ENCODE measurements at places on chromosomes 6 and 20. TPM values are rescaled to one million over a fixed set of nuclear protein-coding genes. Genes with fewer than 3 reads are reported as not detected.
A peak's percentile ranks its signal among the peaks of the same experiment; 100 is the strongest.

- DNase-seq, result peak; percentile 92
- H3K36me3 ChIP-seq, result no peaks in the 10 kb centered on the region
- H3K4me1 ChIP-seq, result peaks cover 34% of the 10 kb centered on the region
- no peaks in the 10 kb centered on the region for H3K27me3 ChIP-seq
These were observed 7.8 kb downstream of the ADA start for GRCh38 chr20:44643596-44644229.

DNA sequence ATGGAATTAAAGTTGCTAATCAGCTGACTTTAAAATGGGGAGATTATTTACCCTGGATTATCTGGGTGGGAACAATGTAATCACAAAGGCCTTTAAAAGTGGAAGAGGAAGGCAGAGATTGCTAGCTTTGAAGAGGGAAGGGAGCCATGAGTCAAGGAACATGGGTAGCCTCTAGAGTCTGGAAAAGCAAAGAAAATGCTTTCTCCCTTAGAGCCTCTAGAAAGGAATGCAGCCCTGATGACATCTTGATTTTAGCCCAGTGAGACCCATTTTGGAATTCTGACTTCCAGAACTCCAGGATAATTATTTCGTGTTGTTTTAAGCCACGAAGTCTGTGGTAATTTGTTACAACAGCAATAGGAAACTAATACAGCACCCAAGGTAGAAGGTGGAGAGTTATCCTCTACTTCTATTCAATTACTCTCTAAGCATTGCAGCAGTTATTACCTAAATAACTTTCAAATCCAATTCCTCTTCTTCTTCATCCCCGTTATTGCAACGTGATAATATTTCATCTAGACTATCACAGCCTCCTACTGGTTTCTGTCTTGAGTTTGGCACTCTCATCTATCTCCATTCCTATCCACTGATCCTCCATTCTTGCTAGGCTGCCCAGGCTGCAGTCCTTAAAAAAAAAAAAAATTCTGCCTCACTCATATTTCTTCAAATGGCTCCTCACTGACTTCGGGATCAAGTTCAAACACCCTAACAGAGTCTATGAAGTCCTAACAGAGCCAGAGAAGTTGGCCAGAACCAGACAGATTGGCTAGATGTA is 224.3 kb downstream of the BTBD9 start:
- H3K36me3 ChIP-seq, result no peaks in the 10 kb centered on the region
- H3K27ac ChIP-seq, result no peak overlapping the region
- peaks cover 4% of the 10 kb centered on the region for H3K4me1 ChIP-seq

DNA sequence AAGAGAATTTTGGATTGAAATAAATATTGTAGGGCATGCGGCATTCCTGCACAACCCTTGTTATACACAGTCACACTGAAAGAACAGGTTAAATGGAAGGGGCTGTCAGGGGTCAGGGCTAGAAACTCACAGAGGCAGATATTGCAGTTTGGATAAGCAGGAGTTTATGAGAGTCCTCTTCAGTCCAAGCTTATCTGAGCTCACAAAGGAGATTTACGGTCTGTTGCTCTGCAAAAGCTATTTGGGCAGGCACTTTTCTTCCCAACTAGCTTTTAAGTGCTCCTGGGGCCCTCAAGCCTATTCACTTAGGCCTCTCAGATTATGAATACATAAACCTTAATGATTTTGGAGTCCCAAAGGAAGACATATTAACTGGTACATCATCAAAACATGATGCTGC is 156.2 kb downstream of the SOX4 start:
- H3K27ac ChIP-seq, result no peak overlapping the region
- no peaks in the 10 kb centered on the region for H3K27me3 ChIP-seq

GRCh38 chr6:3081960-3082359 is 13.7 kb downstream of the RIPK1 start:
- H3K4me1 ChIP-seq, result no peaks in the 10 kb centered on the region
- H3K36me3 ChIP-seq, result peaks cover 65% of the 10 kb centered on the region
- no peak overlapping the region for H3K27ac ChIP-seq
- no peak overlapping the region for H3K4me3 ChIP-seq

DNA sequence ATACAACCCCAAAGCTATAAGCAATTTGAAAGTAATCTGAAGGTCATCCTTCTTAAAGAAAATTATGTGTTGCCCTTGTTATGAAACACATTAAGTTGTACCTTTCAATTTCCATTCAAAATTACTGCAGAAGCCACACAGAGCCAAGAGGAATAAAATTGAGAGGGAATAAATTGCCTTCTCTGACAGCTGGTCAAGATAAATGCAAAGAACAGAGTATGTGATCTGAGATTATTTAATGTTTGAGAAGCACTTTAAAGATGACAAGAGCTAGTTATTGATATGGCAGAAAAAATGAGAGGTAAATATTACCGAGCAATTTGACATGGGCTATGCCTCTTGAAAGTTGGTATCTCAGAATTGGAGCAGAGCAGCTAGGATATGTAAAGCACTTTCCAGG is 61.6 kb downstream of the TRDN start:
- no peaks in the 10 kb centered on the region for H3K27me3 ChIP-seq
- no peak for DNase-seq
- no peak overlapping the region for H3K4me3 ChIP-seq
- H3K4me1 ChIP-seq, result no peaks in the 10 kb centered on the region
- H3K36me3 ChIP-seq, result no peaks in the 10 kb centered on the region
- no peak overlapping the region for H3K27ac ChIP-seq

GRCh38 chr6:6781172-6781872 is 192.8 kb downstream of the LY86 start:
- no peak overlapping the region for H3K4me3 ChIP-seq
- H3K4me1 ChIP-seq, result peaks cover 14% of the 10 kb centered on the region
- DNase-seq, result no peak
- H3K27ac ChIP-seq, result no peak overlapping the region
- H3K27me3 ChIP-seq, result peaks cover 7% of the 10 kb centered on the region
- H3K36me3 ChIP-seq, result no peaks in the 10 kb centered on the region

- no peak overlapping the region for H3K27ac ChIP-seq
- no peaks in the 10 kb centered on the region for H3K4me1 ChIP-seq
- no peak overlapping the region for H3K4me3 ChIP-seq
- H3K36me3 ChIP-seq, result no peaks in the 10 kb centered on the region
- no peaks in the 10 kb centered on the region for H3K27me3 ChIP-seq
- DNase-seq, result no peak
These were observed 400.2 kb downstream of the QKI start for GRCh38 chr6:163814494-163815364.

- no peaks in the 10 kb centered on the region for H3K27me3 ChIP-seq
- H3K4me1 ChIP-seq, result no peaks in the 10 kb centered on the region
- no peak overlapping the region for H3K4me3 ChIP-seq
These were observed 215.4 kb upstream of the PREP start for GRCh38 chr6:105618247-105618646.

DNA sequence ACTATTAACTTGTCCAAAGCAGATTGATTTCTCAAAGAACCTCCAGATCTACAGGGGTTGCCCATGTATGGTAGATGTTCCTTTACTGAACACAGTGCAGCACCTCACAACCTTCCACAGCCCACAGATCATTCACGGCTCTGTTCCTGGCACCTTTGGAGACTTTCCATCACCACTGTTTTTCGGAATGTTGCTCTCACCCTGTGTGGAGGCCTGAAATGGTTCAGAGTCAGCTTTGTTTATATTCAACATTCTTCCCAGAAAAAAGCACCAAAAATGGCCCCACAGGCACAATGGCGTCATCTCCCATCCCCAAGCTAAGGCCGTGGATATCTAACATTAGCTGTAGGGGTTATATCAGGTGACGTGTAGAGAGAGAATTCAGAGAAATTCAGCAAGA is 74.7 kb downstream of the DHX35 start:
- peaks cover 34% of the 10 kb centered on the region for H3K36me3 ChIP-seq
- H3K4me3 ChIP-seq, result no peak overlapping the region
- H3K27ac ChIP-seq, result no peak overlapping the region
- no peak for DNase-seq
- no peaks in the 10 kb centered on the region for H3K27me3 ChIP-seq

GRCh38 chr20:57065646-57066045 is 200.8 kb downstream of the BMP7 start:
- no peak overlapping the region for H3K27ac ChIP-seq

- no peaks in the 10 kb centered on the region for H3K4me1 ChIP-seq
- DNase-seq, result no peak
- H3K27ac ChIP-seq, result no peak overlapping the region
- no peak overlapping the region for H3K4me3 ChIP-seq
- H3K36me3 ChIP-seq, result no peaks in the 10 kb centered on the region
These were observed 38.4 kb upstream of the FNDC1 start for GRCh38 chr6:159130846-159131245.

GRCh38 chr6:56440551-56440981 is 193.2 kb upstream of the COL21A1 start:
- no peak overlapping the region for H3K4me3 ChIP-seq
- DNase-seq, result no peak
- no peaks in the 10 kb centered on the region for H3K27me3 ChIP-seq
- H3K36me3 ChIP-seq, result no peaks in the 10 kb centered on the region

GRCh38 chr6:89190741-89191140 is 26.4 kb downstream of the GABRR1 start:
- H3K27ac ChIP-seq, result no peak overlapping the region
- H3K4me1 ChIP-seq, result no peaks in the 10 kb centered on the region
- DNase-seq, result no peak
- H3K27me3 ChIP-seq, result no peaks in the 10 kb centered on the region
- no peaks in the 10 kb centered on the region for H3K36me3 ChIP-seq

DNA sequence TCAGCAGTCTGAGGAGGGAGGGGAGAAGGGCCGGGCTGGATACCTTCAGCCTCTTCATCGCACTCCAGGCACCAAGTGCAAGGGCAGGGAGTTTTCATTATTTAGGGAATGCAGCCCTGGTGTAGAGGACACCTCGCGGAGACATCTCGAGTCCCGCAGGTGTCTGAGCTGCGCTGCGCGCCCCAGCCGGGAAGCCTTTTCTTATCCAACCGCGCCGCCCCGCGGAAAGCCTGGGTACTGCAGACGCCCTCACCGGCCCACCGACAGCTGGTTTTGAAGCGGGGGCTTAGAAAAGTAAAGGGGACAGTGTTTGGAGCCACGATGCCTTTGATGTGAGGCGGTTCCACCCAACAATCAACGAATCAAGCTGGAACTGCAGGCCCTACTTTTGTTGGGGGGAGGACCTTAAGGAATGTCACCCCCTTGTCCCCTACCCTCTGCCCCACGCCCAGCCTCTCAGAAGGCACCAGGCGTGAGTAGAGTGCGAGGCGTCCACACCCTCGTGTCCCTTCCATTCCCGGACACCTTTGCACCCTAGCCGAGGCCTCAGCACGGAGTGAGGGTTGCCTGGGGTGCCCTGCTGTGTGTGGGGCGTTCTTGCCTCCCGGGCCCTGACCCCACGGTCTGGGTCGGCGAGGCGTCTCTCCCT is 8.6 kb downstream of the NKX2-2 start:
- peaks cover 9% of the 10 kb centered on the region for H3K4me1 ChIP-seq
- peaks cover 59% of the 10 kb centered on the region for H3K27me3 ChIP-seq
- H3K36me3 ChIP-seq, result no peaks in the 10 kb centered on the region
- H3K27ac ChIP-seq, result no peak overlapping the region
- peak; percentile 97 for DNase-seq
- peak overlapping the region; percentile 70 for H3K4me3 ChIP-seq

DNA sequence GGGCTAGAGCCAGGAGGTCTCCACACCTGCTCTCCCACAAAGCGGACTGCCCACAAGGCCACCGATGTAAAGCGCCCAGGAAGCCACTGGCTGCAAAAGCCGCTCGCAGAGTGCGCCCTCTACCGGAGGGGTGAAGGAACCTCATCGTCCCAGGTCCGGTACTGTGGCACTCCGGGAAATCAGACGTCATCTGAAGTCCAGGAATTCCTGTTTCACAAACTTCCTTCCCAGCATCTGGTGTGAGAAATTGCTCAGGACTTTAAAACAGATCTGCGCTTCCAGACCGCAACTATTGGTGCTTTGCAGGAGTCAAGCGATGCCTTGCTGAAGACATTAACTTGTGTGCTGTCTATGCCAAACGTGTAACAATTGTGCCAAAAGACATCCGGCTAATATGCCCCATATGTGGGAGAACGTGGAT is 115.1 kb upstream of the ARID1B start:
- no peaks in the 10 kb centered on the region for H3K27me3 ChIP-seq
- H3K27ac ChIP-seq, result no peak overlapping the region
- no peak overlapping the region for H3K4me3 ChIP-seq
- H3K4me1 ChIP-seq, result peaks cover 20% of the 10 kb centered on the region

DNA sequence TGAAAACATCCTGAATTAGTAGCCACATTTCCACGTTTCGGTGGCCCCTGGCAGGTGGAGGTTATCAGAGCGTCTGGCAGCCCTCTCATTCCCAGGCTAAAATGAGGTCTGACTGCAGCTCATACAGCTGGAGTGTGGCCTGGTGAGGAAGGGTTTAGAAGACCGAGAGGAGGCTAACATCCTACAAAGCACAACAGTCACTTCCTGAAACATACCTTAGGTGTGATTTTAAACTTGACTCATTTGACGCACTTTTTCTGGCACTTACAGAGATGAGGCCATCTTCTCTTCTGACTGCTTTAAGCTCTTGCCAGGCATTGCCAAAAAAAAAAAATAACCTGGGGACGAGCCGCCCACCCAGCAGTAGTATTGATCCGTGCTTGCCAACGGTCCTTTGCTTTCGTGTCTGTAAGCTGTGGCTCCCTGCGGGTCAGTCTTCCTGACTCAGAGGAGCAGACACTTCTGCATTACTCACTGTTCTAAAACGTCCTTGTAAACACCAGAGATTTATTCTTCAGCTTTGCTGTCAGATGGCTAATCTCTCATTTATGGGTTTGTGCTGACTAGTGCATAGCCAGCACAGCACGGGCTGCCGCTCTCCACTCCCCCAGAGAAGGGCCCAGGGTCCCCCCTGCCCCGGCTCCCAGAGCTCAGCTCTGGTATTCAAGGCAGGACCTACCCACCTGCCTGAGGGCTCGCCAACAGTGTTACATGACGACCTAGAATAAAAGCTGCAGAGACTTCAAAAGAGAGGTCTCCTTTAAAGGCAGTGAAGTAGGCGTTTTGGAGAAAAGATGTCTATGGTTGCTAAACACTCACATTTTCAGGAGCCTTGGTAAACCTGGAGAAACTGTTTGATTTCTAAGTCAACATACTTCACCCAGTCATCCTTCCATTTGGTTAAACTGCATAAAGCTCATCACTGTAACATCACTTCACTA is 78.5 kb upstream of the FRMD1 start:
- peak overlapping the region; percentile 77 for H3K27ac ChIP-seq
- no peaks in the 10 kb centered on the region for H3K27me3 ChIP-seq
- H3K4me1 ChIP-seq, result peaks cover 25% of the 10 kb centered on the region
- H3K4me3 ChIP-seq, result peak overlapping the region; percentile 30
- peak; percentile 91 for DNase-seq

Gene SPAG4
- total RNA-seq, result 3.2 TPM

Gene PTPN1
- 28.6 TPM for total RNA-seq

Gene BMP5
- 0.36 TPM for total RNA-seq

Gene CNR1
- not detected for total RNA-seq

Gene CCN6
- total RNA-seq, result 6.8 TPM

Gene SLC12A5
- total RNA-seq, result under 0.01 TPM

Gene ZFAND3
- 27.1 TPM for total RNA-seq

Gene C4A
- total RNA-seq, result 7.2 TPM

Gene TAAR2
- total RNA-seq, result not detected

Gene ABHD16B
- total RNA-seq, result not detected

Gene BCKDHB
- total RNA-seq, result 21.2 TPM

Gene TUBB2B
- total RNA-seq, result 5.6 TPM

Gene SPTLC3
- 14.8 TPM for total RNA-seq

Gene RNF8
- 20.9 TPM for total RNA-seq

Gene TGM3
- not detected for total RNA-seq

Gene SH3BGRL2
- total RNA-seq, result 2.2 TPM

Data from osteoblast (primary cell).